ENCODE measurements at places on chromosomes 1 and 21. TPM values are rescaled to one million over a fixed set of nuclear protein-coding genes. Genes with fewer than 3 reads are reported as not detected.

- DNase-seq: no peak
Measured at GRCh38 chr1:239810061-239810481, 281.6 kb upstream of the FMN2 start.

DNA sequence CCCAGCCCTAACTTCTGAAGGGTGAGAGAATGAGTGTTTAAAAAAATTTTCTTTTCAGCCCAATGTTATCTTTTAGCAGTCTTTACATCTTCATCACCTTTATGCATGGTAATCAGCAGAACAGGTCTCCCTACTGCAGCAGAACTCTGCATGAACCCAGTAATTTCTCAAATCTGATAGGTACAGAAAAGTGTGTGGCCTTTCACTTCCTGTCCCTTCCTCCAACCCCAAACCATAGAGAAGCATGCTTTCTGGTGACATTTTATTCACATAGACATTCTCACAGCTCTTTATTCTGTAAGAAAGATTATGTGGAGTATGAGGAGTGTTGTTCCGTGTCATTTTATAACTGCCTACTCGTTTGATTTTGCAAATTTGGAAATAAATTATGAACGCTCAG is 68.6 kb downstream of the RPAP2 start:
- DNase-seq: no peak

GRCh38 chr1:245397771-245398170 is 243.0 kb downstream of the KIF26B start:
- DNase-seq: no peak

DNA sequence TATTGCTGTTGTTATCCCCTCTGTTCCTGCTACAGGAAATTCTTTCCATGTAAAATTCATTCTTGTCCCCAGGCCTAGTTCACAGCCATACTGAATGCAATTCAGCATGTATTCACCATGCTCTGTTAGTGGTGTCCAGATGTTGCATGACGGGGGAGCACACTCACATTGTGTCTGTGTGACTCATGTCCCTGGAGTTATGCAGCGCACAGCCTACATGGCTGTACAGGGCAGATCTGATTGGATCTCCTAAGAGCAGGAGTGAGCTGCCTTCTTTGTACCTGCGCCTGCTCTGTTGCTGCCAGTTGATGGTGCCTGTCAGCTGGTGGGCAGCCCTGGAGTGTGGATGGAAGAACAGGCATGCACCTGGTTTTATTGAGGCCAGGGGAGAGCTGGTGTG is 17.6 kb downstream of the HTR6 start:
- DNase-seq: no peak

- no peak for DNase-seq
Measured at GRCh38 chr1:10451287-10451686, 1.5 kb downstream of the CORT start.

DNA sequence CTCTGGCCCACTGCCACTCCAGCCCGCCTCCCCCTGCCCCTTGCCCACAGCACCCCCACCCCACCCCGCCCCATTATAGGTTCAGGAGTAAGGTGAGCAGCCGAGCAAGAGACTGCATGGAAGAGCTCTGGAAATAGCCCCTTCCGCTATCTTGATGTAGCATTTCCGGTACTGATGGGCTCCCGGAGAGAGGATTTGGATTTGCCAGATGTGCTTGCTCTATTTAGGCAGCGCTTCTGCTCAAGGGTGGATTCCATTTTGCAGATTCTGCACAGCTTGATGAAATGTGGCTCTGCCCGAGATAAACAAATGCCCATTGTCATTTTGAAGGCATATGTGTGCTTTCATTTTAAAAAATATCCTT is 6.9 kb downstream of the TGFB2 start:
- no peak for DNase-seq

- peak; percentile 13 for DNase-seq
Measured at GRCh38 chr1:65067491-65068201, 80.4 kb upstream of the AK4 start.

- no peak for DNase-seq
Measured at GRCh38 chr1:90605070-90605469, 112.0 kb downstream of the BARHL2 start.

DNA sequence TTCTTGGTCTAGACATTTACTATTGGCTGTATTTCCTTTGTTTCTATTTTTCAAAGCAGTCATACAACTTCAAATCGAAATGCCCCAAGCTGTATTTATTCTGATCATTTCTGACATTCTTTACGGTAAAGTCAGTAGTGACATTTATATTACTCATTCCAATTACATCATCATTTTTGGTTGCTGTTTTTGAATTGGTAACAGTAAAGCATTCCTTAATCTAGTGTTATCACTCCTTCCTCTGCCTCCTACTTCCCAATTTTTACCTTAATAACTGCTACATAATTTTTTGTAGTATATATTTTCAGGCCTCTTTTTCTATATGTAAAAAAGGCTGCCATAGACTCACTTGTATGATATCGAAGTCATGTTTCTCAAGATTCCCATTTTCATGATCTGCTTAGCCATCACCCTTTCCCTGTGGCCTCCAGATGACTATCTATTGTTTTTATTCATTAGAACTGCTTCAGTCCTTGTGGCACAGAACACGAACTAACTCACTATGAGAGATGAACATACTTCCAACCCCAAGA is 167.2 kb downstream of the RUNX1 start:
- no peak for DNase-seq

- DNase-seq: no peak
Measured at GRCh38 chr1:44249543-44249942, 36.3 kb downstream of the DMAP1 start.

GRCh38 chr1:247204177-247204647 is 32.4 kb upstream of the ZNF124 start:
- no peak for DNase-seq

DNA sequence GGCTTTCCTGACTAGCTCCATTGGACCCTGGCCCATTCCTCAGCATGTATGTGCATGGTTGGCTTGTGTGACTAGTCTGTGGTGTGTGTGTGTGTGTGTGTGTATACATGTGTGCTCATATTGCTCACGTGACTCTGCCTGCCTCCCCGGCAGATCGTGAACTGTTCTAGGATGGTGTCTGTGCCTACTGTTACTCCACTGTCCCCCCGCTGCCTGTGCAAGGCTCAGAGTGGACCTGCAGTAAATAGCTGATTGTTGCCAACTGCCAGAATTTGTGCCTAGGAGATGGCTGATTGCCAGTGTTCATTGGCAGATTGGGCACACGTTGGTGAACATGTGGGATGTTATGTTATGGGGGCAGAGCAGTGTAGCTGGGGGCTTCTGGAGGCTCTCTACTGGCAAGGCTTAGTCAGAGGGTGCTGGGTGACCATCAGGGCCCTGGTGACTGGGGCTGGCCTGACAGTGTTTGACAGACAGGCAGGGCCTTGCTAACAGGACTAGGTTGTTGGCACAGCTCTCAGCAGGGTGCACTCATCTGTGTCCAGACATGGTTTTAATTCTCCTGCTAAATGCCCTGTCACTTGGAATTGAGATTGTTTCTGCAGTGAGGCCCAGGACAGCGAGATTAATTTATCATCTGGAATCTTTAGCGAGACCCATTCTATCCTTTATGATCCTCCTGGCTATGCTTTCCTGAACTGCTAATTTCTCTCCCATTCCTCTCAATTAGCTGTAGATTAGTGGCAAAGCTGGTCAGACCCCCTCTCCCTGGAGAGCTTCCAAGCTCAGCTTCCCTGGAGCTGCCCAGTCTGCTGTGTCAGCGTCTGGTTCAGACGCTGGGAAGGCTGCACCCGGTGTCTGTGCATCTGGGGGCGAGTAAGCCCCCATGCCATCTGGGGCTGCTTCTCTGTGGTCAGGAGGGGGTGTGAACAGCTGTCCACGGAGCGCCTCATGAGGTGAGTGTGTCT is 20.8 kb downstream of the SLC6A17 start:
- no peak for DNase-seq

DNA sequence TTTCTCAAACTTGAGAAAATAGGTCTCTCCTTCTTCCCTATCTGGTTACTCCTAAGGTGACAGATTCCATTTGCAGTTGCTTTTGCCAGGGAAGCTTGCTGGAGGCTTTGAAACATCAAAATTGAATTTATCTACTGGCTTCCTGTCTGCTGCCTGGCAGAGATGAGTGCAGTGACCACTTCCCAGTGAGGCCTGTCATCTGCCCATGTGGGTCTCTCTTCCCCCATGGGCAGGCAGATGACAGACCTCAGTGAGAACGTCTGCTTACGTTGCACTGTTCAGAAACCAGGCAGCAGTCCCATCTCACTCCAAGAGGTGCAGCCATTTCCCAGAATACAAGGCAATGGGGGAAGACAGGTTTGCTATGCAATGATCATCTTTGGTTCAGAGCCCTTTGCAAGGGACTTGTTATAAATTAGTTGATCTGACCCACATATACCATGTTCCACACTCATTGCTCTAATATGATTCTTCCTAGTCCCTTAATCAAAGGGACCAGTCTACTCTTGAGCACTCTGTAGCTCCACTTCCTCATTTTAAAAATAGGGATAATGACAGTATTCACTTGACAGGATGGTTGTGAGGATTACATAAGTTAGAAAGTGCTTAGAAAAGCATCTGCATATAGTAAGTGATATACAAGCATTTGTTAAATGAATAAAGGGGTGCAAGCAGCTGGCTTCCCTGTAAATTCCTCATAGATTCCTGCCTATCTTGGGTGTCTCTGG is 10.6 kb downstream of the PGBD5 start:
- DNase-seq: peak; percentile 50

GRCh38 chr1:172938681-172939080 is 112.1 kb downstream of the TNFSF18 start:
- DNase-seq: no peak

- no peak for DNase-seq
Measured at GRCh38 chr1:175904808-175905207, 161.4 kb upstream of the TNR start.

GRCh38 chr1:16173447-16174260 is 17.8 kb upstream of the EPHA2 start:
- peak; percentile 14 for DNase-seq

DNA sequence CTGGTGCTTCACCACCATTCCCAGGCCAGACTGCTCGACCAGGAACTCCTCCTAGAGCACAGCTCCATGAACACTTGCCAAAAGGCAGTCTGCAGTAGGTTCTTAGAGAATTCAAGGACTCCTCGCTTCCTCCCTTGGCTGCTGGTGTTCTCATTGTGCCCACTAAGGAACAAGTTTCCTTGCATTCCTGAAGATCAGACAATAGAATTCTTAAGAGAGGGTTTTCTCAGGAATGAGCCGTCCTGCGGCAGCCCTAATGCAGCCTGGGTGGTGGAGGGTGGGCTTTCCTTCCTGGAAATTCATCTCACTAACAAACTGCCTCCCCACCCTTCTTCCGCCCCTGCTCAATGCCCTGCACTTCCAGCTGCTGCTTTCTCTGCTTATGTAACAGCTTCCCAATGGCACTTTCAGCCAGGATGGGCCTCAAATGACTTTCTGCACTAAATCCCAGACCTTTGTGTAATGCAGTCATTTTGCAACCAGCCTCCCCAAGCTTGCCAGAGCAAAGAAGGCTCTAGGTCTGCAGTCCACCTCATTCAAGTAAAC is 287.9 kb downstream of the PLPP3 start:
- DNase-seq: no peak

GRCh38 chr1:27428316-27429028 is 36.0 kb downstream of the GPR3 start:
- peak; percentile 77 for DNase-seq

- DNase-seq: no peak
Measured at GRCh38 chr1:8374356-8374755, 56.4 kb downstream of the SLC45A1 start.

- no peak for DNase-seq
Measured at GRCh38 chr1:102089791-102090190, 93.1 kb upstream of the OLFM3 start.

DNA sequence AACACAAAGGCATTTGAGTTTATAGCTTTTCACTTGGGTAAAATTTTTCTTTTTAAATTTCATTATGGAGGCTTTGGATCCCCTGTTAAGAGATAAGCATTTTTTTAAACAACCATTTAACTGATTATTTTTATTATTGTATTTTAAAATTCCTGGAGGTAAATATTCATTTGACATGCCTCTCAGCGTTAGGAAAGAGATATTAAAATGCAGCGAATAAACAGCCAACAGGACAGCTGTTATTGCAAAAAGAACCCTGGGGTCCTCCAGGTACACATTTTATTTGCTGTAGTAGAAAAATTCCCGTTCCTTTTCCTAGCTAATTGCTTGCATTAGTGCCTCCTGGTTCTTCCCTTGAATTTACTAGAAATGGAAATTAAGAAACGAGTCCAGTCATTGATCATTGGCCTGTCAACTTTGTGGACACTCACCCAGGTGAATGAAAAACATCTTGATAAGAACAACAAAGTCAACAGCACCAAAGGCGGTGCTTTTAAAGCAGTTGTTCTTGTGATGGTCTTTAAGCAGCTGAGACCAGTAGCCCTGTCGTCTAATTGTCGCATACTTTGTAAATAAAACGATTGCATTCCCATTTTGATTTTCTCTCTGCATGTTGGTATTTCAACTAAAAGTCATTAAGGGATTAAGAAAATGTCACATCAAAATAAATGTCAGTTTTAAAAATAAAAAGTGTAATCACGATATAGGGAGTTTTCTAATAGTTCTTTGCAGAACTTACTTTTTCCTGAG is 282.4 kb downstream of the GRIK1 start:
- DNase-seq: no peak

DNA sequence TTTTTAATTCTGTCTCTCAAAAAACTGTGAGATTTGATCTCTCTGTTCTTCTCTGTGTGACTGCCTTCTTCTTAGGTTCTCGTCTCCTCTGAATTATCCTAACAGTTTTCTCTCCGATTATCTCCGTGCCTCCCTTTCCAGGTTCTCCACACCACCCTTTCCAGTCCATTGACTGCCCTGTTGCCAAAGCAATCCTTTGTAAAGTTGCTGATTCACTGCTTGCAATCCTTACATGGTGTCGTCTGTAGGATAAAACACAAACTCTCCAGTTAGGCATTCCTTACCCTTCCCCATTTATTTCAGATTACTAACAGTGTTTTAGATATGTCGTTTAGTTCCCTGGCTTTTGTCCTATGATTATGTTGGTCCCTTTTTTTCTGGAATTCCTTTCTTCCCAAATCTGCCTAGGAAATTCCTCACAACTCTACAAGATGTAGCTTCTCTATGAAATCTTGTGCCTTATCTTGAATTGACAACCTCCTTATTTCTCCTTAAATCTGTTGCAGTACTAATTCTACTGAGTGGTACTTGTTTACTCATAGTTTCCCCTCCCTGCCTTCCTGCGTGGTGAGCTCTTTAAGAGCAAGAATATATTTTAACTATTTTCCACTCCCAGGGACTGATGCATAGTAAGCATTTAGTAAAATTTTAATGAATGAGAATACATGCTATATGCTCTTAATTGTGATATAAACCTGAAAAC is 22.3 kb downstream of the RCOR3 start:
- no peak for DNase-seq

The AP4B1 gene
- total RNA-seq: 3.2 TPM

The CD247 gene
- total RNA-seq: 3.7 TPM

The ATXN7L2 gene
- total RNA-seq: 5.9 TPM

The MOB3C gene
- total RNA-seq: 16.1 TPM

The NCMAP gene
- not detected for total RNA-seq

The GLUL gene
- total RNA-seq: 1,017 TPM

The FAM229A gene
- 12.2 TPM for total RNA-seq

The FABP3 gene
- total RNA-seq: 24.2 TPM

The MFSD2A gene
- 0.32 TPM for total RNA-seq

The RHCE gene
- total RNA-seq: not detected

The PRKAA2 gene
- total RNA-seq: 1.4 TPM

Measured in ascending aorta (tissue), 2 donors.